Activated CD8-positive, alpha-beta T cell treated with anti-CD3 and anti-CD28 coated beads for 36 hours (primary cell): ENCODE measurements at places on chromosomes 4 and X.

DNA sequence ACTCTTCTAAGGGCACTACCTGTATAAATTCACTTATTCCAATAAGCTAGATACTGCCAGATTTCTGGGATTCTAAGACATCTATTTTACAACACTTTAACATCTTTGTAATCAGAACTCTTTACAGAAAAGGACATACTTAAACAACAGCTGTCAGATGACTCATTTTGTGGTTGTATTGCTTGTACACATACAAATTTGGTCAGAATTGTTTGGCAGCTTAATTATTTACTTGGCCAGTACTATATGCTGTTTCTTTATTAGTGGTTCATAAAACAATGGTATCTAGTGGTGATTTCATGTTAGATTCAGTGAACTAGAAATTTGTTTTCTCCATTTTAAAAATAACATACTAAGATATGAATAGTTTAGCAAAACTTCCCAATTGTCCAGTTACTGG lies 27.2 kb downstream of the PALLD start:
- DNase-seq: no peak

DNA sequence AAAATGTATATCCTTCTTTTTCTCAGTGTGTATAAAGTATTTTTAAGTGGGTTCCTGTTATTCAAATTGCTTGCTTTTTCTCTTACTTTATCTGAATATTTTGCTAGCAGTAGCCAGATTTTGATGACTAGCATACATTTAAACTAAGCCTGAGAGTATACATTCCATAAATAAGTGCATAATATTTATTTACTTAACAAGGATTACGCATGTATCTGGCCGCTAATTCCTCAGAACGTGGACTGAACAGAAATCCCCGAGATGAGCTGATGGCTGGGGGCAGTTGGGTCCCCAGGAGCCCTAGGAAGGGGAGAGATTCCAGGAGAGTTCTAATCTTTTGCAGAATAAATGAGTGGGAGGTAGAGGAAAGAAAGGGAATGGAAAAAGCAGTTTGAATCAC lies 91.0 kb downstream of the PHOX2B start:
- DNase-seq: no peak

GRCh38 chr4:139633195-139633594 lies 32.4 kb upstream of the MGST2 start:
- DNase-seq: no peak

- DNase-seq: no peak
Measured at GRCh38 chr4:71066737-71067716, 73.6 kb downstream of the DCK start.

GRCh38 chrX:63754136-63754859 lies 30.7 kb downstream of the ARHGEF9 start:
- DNase-seq: peak; percentile 37

- no peak for DNase-seq
Measured at GRCh38 chrX:49673394-49673793, 22.4 kb downstream of the PAGE1 start.

DNA sequence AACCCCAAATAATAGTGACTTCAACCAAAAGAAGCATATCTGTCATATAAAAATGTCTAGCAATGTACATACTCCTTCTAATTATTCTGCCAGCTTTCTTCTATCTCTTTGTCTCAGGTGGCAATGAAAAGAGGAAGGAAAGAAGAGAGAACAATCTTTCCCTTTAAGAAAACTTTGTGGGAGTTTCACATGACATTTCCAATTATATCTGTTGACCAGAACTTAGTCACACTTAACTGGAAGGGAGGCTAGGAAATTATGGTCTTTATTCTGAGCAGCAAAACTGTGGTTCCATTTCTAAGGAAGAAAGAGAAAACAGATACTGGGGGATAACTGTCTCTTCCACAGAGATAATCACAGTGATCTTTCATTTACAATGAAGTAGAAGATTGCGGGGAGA lies 12.9 kb upstream of the MAOA start:
- no peak for DNase-seq

DNA sequence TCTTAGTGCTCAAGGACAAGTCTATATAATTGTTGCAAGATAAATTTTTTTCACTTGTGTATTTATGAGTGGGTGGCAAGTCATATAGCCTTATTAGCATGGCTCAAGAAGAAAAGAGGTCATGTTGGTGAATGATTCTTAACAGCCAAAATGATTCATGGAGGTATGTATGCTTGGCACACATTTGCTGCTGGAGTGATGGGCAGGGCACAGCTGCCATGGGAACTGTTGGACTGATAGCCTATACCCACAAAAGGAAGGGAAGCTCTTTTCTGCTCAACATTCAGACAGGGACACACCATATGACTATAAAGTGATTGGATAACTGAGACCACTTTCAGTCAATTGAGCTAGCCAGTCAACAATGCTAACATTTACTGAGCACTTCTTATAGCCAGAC lies 46.8 kb upstream of the PITX2 start:
- no peak for DNase-seq

GRCh38 chr4:152850377-152850776 lies 70.6 kb downstream of the ARFIP1 start:
- DNase-seq: peak; percentile 68

DNA sequence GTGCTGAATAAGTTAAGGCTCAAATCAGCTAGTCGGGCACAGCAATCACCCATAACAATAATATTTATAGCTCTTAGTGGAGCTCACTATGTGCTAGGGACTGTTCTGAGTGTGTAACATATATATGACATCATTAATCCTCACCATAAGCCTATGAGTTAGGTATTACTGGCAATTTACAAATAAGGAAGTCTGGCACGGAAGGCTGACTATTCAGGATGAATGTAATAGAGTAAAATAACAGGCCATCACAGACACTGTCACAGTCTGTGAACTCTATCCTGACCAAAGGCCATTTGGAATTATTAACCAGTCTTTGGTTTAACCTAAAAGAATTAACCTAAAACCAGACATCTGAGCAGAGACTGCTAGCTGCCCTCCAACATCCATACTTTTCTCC lies 119.3 kb downstream of the C4orf51 start:
- DNase-seq: no peak

GRCh38 chr4:48898733-48899431 lies 7.7 kb downstream of the OCIAD2 start:
- DNase-seq: no peak

- no peak for DNase-seq
Measured at GRCh38 chrX:30982467-30982866, 89.4 kb downstream of the FTHL17 start.

GRCh38 chr4:169619518-169619957 lies 840 bp upstream of the CLCN3 start:
- peak; percentile 67 for DNase-seq

- DNase-seq: no peak
Measured at GRCh38 chrX:38882894-38883626, 81.8 kb downstream of the MID1IP1 start.

DNA sequence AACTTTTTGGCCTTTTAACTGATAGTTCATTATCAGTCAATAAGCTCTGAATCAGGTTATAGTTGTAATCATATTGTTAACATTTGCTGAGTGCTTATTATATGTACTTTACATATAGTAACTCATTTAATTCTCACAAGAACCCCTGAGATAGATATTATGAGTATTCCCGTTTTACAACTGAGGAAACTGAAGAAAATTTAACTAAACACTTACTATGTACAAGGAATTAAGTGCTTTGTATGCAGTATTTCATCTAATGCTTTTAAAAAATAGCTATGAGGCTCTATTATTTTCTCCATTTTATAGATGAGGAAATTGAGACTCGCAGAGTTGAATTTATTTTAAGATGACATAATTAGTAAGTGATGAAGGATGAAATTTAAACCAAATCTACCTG lies 27.7 kb upstream of the FGF2 start:
- DNase-seq: no peak

DNA sequence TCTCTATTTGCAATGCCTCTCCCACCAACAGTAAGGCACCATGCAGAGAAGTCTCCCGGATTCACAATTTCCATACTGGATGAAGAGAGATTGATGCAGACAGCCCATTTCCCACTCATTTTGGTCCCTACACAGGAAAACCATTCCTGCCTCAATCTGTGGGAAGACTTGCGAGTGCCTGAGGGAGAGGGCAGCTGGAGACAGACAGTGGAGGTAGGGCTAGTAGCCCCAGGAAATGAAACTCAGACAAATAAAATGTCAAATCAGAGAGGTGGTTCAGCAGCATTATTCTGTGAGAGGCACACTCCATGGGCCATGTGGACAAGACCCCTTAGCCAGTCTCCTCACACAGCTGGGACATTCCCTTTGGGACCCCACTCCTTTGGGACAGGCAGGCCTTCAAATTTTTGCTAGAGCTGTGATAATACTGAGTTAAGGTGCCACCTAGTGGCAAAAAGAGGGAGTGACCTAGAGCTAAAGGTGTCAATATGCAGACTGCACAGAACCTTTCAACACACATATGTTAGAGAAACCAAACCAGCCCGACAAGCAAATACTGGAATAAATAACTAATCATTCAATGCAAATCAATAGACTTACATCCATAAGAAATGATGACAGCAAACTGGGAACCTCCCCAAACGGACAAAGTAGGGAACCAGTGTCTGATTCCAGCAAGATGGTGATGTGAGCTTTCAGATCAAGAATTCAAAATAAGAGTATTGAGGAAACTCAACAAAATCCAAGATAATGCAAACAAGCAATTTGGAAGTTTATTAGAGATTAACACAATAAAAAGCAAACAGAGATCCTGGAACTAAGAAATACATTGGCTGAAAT lies 1865.3 kb upstream of the AGA start:
- peak; percentile 39 for DNase-seq

- no peak for DNase-seq
Measured at GRCh38 chrX:40784516-40785151, 49.3 kb upstream of the MED14 start.

GRCh38 chrX:128020701-128021100 lies 31.5 kb downstream of the ACTRT1 start:
- no peak for DNase-seq

DNA sequence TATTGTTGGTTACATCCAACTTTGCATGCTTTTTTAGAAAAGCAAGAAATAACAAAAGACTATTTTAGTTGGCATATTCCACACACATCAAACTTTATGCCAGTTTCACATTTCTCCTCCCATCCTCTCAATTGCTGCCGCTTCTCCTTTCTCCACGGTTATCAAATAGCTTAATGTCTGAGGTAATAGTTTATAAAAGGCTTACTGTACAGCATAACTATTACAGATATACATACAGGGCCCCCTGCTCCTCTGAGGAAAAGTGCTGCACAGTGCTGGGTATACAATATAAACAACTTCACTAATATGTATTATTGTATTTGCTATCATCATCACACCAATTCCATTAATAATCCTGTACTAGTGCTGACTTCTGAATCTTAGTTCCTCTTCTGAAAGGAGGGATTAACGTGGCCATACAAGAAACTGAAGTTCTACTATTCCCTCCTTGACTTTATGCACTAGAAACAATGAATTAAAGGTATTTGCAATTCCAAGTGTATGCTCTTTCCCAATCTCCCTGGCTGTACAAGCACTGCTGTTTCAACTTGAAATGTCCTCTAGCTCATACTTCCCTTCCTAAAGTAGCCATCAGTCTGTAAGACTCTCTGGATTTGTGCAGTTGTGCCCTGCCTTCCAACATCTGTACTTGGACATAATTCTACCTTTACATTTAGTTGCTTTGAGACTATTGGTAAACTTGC lies 2.5 kb downstream of the CCNI start:
- DNase-seq: no peak

DNA sequence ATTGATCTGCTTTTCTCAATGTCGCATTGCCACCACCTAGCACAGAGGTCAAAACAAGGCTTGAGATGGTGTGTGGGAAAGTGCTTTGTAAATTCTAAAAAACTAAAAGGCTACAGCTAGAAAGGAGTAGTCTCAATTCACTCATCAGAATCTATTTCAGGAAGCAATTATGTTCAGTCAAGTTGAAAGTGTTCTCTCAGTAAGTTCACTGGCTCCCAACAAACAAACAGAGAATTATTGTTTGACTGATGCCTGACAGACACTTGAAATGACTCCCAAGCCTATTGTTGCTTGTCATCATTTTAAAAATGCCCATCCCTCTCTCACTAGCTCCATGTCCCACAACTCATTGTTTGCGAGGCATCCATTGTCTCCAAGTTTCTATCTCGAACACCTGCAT lies 419.6 kb upstream of the CPEB2 start:
- DNase-seq: no peak

- peak; percentile 57 for DNase-seq
Measured at GRCh38 chr4:168475745-168476144, 4.5 kb downstream of the DDX60L start.
